ENCODE measurements at places on chromosomes 13 and 19. TPM values are rescaled to one million over a fixed set of nuclear protein-coding genes. Genes with fewer than 3 reads are reported as not detected.

The ZNF208 gene
- total RNA-seq, result 23.4 TPM

The PTGER1 gene
- total RNA-seq, result not detected

The TUBA3C gene
- not detected for total RNA-seq

The MEIOSIN gene
- not detected for total RNA-seq

The CCDC70 gene
- total RNA-seq, result not detected

The SLC8A2 gene
- total RNA-seq, result 37.4 TPM

The BEST2 gene
- under 0.01 TPM for total RNA-seq

The IRGC gene
- not detected for total RNA-seq

The CERS1 gene
- total RNA-seq, result 22.4 TPM

The SHC2 gene
- total RNA-seq, result 8.9 TPM

The CCDC8 gene
- total RNA-seq, result 2.5 TPM

The SIGLEC6 gene
- total RNA-seq, result not detected

The ZFP36 gene
- total RNA-seq, result 2.0 TPM

The RNASEH2A gene
- total RNA-seq, result 10.1 TPM

The ELAVL3 gene
- total RNA-seq, result 132 TPM

The LONP1 gene
- total RNA-seq, result 37.4 TPM

The RASGRP4 gene
- total RNA-seq, result 0.25 TPM

The OR4F17 gene
- total RNA-seq, result not detected

The CEBPA gene
- 1.2 TPM for total RNA-seq

The GGN gene
- total RNA-seq, result under 0.01 TPM

The FLT3LG gene
- 0.25 TPM for total RNA-seq

The FGF21 gene
- total RNA-seq, result not detected

The TEX29 gene
- total RNA-seq, result not detected

Data from temporal lobe (tissue), 4 donors.